ENCODE measurements at places on chromosomes 12 and 14. TPM values are rescaled to one million over a fixed set of nuclear protein-coding genes. Genes with fewer than 3 reads are reported as not detected.

CDKN3 gene
- 51.6 TPM for polyA plus RNA-seq

PTHLH gene
- polyA plus RNA-seq: 827 TPM

GCH1 gene
- 3.4 TPM for polyA plus RNA-seq

AQP2 gene
- not detected for polyA plus RNA-seq
